WTC11 (cell line): ENCODE measurements at places on chromosomes 13 and 19. TPM values are rescaled to one million over a fixed set of nuclear protein-coding genes. Genes with fewer than 3 reads are reported as not detected.
A peak's percentile ranks its signal among the peaks of the same experiment; 100 is the strongest.

The BLVRB gene
- 35.1 to 38.5 TPM (median 37.1 TPM) in 3 replicates for total RNA-seq

The PET100 gene
- total RNA-seq = 111 to 126 TPM (median 122 TPM) in 3 replicates

The GZMM gene
- 0.21 to 0.68 TPM (median 0.60 TPM) in 3 replicates for total RNA-seq

The KIR3DL1 gene
- not detected in 3 replicates for total RNA-seq

The ZNF493 gene
- total RNA-seq = 15.0 to 22.2 TPM (median 15.5 TPM) in 3 replicates

The FEM1A gene
- 15.7 to 16.1 TPM (median 15.8 TPM) in 3 replicates for total RNA-seq

The HRC gene
- total RNA-seq = 1.9 to 5.0 TPM (median 4.6 TPM) in 3 replicates

The C13orf42 gene
- 6.3 to 8.2 TPM (median 7.0 TPM) in 3 replicates for total RNA-seq

The FFAR1 gene
- 0.07 TPM in 1 of 3 replicates, not detected in the others for total RNA-seq

The MYO1F gene
- 2.8 to 3.3 TPM (median 3.2 TPM) in 3 replicates for total RNA-seq

The MIDN gene
- total RNA-seq = 189 to 190 TPM (median 189 TPM) in 3 replicates

The CAPS gene
- total RNA-seq = 4.6 to 5.8 TPM (median 5.3 TPM) in 3 replicates

DNA sequence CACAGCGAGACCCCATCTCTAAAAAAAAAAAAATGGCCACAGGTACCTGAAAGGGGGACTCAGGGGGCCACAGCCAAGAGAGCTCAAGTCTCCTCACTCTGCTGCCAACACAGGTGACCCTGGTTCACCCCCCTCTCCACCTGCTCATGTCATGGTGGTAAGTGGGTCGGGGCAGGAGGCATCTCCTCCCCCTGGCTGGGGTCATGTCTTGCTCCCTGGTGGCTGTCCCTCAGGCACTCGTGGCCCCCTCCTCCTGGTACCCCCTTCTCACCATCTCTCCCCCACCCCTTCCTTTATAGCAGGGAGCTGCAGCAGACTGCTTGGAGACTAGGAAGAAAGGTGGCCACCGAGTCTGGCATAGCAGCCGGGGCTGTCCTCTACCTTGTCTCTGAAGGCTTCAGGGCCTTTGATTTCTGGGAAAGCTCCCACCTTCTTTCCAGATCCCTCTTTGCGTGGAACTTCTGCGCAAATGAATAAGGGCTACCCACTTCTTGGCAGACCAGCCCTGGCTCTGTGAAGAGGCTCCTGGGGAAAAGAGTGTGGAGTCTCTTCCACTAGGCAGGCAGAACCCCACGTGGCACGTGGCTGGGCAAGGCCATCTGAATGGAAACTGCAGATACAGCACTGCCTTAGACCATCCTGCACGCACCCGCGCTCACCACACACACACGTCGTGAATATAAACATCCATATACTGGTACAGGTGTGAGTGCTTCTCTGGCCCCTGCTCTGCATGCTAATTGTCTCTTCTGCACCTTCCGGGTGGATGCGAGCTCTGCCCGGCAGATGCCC is 20.1 kb upstream of the MIER2 start:
- H3K4me1 ChIP-seq = no peaks in the 10 kb centered on the region
- H3K4me3 ChIP-seq = no peak overlapping the region
- H3K36me3 ChIP-seq = no peaks in the 10 kb centered on the region
- H3K27me3 ChIP-seq = no peaks in the 10 kb centered on the region; the same call in 1 of the 2 replicates

DNA sequence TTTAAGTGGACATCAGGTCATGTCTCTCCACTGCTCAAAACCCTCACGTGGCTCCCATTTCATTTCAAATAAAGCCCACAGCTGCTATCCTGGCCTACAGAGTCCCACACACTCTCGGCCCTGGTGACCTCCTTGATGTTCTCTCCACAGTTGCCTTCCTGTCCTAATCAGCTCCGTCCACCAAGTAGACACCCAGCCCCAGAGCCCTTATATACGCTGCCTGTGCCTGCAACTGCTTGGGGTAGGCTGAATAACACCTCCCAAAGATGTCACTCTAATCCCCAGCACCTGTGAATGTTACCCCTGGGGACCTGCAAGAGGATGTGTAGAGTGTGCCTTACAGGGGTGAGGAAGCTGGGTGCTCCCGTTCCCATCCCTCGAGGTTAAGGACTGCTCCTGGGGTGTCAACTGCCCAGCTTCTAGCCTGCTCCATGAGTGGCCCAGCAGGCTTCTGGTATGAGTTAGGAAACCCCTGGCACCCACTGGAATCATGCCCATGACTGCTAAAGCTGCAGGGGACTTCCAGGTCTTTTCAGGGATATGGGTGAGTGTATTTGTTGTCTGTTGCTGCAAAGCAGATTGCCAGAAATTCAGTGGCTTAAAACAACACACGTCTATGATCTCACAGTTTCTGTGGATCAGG is 6.0 kb downstream of the FAM187B start:
- peaks cover 11% of the 10 kb centered on the region for H3K27me3 ChIP-seq
- H3K36me3 ChIP-seq = peaks cover 9% of the 10 kb centered on the region

GRCh38 chr13:70162141-70162540 is 53.9 kb upstream of the KLHL1 start:
- DNase-seq = no peak
- no peaks in the 10 kb centered on the region; the same call in 1 of the 2 replicates for H3K27me3 ChIP-seq
- H3K4me3 ChIP-seq = no peak overlapping the region
- H3K36me3 ChIP-seq = no peaks in the 10 kb centered on the region

GRCh38 chr19:27779954-27780353 is 1433.0 kb downstream of the UQCRFS1 start:
- no peak for DNase-seq
- peaks cover 10% of the 10 kb centered on the region for H3K27me3 ChIP-seq
- no peak overlapping the region for H3K27ac ChIP-seq
- no peaks in the 10 kb centered on the region for H3K4me1 ChIP-seq
- H3K36me3 ChIP-seq = peaks cover 76% of the 10 kb centered on the region
- no peak overlapping the region for H3K4me3 ChIP-seq

GRCh38 chr13:83667606-83668005 is 214.7 kb downstream of the SLITRK1 start:
- H3K4me3 ChIP-seq = no peak overlapping the region
- H3K4me1 ChIP-seq = peaks cover 6% of the 10 kb centered on the region
- H3K36me3 ChIP-seq = peaks cover 22% of the 10 kb centered on the region
- no peaks in the 10 kb centered on the region for H3K27me3 ChIP-seq
- no peak for DNase-seq

GRCh38 chr19:28514166-28514565 is 698.8 kb downstream of the UQCRFS1 start:
- no peak for DNase-seq
- no peak overlapping the region for H3K4me3 ChIP-seq
- no peak overlapping the region for H3K27ac ChIP-seq
- peaks cover 10% of the 10 kb centered on the region for H3K4me1 ChIP-seq
- H3K27me3 ChIP-seq = peaks cover 3% of the 10 kb centered on the region; the same call in 1 of the 2 replicates

- DNase-seq = no peak
- no peak overlapping the region for H3K27ac ChIP-seq
- no peaks in the 10 kb centered on the region for H3K27me3 ChIP-seq
Measured at GRCh38 chr13:110443622-110444225, 117.8 kb downstream of the RAB20 start.

- H3K27me3 ChIP-seq = no peaks in the 10 kb centered on the region; the same call in 1 of the 2 replicates
- H3K36me3 ChIP-seq = peaks cover 8% of the 10 kb centered on the region; the same call in 1 of the 2 replicates
- no peak for DNase-seq
- H3K4me3 ChIP-seq = no peak overlapping the region
- no peaks in the 10 kb centered on the region for H3K4me1 ChIP-seq
Measured at GRCh38 chr19:2629491-2630351, 72.8 kb downstream of the GNG7 start.

DNA sequence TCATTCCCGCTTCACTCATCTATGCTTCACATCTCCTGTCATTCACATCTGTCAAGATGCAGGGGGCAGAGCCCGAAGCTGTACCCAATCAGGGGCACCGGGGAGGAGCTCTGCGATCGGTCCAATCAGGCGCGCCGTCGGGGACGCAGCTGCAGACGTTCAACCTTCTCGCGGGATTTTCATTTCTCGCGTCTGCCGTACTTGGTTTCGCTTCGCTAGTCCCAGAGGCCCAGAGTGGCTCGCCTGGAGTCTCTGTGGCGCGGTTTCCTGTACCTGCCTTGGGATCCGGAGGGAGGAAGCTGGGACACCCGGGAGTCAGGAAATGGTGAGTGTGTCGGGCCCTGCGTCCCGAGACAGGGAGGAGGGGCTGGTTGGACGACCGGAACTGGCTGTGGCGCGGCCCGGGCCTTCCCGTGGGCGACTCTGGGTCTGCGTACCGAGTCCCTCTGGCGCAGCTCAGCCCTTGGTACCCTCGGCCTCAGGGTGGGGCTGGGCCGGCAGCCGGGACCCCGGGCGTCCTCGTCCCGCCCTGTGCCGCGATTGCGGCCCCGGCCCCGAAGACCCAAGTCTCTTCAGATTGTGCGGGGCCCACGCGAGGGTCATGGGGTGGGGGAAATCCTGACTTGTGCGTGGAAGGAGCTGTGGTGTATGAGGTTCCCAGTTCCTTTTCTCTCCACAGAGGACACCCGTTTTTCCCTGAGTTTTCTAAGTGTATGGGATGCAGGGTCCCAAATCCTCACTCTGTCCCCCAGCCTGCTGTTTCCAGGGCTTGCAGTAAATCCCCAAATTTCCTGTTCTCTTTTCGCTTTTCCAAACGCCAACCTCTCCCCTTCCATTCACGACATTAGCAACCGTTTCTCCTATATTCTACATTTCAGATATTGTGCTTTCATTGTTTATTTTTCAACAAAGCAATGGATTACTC is at the start of gene ZNF136:
Gene ZNF136 (plus strand): TSS at position 215 of the 925 bp plus-strand sequence. CDS start 108 bp downstream, at position 323.
- H3K27me3 ChIP-seq = peaks cover 5% of the 10 kb centered on the region
- peak within 1 kb of the TSS; percentile 97 for H3K27ac ChIP-seq
- peak within 1 kb of the TSS; percentile 94 for H3K4me3 ChIP-seq

GRCh38 chr13:27038323-27038722 is 133.3 kb downstream of the USP12 start:
- H3K36me3 ChIP-seq = no peaks in the 10 kb centered on the region
- peaks cover 6% of the 10 kb centered on the region for H3K27me3 ChIP-seq
- H3K4me3 ChIP-seq = no peak overlapping the region
- no peak overlapping the region for H3K27ac ChIP-seq
- H3K4me1 ChIP-seq = peaks cover 47% of the 10 kb centered on the region

- peak; percentile 39 for DNase-seq
- H3K4me1 ChIP-seq = no peaks in the 10 kb centered on the region
- H3K27ac ChIP-seq = no peak overlapping the region
- no peaks in the 10 kb centered on the region for H3K27me3 ChIP-seq
- peaks cover 37% of the 10 kb centered on the region for H3K36me3 ChIP-seq
Measured at GRCh38 chr19:48135411-48135810, 24.8 kb upstream of the PLA2G4C start.

DNA sequence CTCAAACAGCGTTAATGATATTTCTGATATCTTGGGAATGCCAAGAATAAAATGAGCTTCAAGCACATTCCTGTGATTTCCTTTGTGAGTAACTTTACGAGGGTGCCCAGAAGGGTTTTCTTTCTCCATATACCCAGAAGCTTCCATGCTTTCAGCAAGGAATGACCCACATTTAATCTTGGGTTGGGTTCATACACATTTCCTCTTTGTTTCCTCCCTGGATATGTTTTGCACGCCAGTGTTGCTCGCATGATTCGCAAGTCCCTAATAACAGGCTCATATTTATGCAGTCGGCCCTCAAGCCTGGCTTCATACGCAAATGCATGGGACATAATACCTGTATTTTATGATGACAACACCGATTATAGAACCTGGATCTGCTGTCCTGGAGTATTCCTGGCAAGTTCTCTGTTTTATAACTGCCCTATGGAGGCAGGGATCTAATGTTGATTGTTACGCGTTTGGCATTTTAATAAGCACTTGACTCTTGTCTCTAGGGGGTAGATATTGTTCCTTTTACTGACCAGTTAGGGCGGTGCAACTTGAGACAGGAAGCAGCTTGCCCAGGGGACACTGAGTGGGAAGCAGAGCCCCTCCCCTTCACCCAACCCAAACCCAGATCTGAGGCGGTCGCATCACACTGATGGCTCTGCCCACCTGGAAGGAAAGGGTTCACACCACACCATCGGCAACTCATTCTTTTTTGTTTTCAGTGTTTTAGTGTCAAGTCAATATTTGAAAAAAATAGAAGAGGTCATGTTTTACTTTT is 220.4 kb upstream of the SOX1 start:
- H3K4me1 ChIP-seq = peaks cover 53% of the 10 kb centered on the region
- peak overlapping the region; percentile 99 for H3K27ac ChIP-seq
- peak; percentile 42 for DNase-seq
- peak overlapping the region; percentile 48 for H3K4me3 ChIP-seq
- no peaks in the 10 kb centered on the region for H3K27me3 ChIP-seq
- H3K36me3 ChIP-seq = peaks cover 10% of the 10 kb centered on the region

- no peaks in the 10 kb centered on the region for H3K36me3 ChIP-seq
- no peak for DNase-seq
- no peak overlapping the region for H3K4me3 ChIP-seq
- H3K27me3 ChIP-seq = no peaks in the 10 kb centered on the region
- H3K4me1 ChIP-seq = no peaks in the 10 kb centered on the region
Measured at GRCh38 chr13:105665284-105665683, 870.2 kb downstream of the EFNB2 start.

GRCh38 chr19:50835785-50836542 is 2.6 kb upstream of the KLK15 start:
- DNase-seq = peak; percentile 81
- peak overlapping the region; percentile 83 for H3K4me3 ChIP-seq
- H3K36me3 ChIP-seq = no peaks in the 10 kb centered on the region
- H3K4me1 ChIP-seq = peaks cover 18% of the 10 kb centered on the region

DNA sequence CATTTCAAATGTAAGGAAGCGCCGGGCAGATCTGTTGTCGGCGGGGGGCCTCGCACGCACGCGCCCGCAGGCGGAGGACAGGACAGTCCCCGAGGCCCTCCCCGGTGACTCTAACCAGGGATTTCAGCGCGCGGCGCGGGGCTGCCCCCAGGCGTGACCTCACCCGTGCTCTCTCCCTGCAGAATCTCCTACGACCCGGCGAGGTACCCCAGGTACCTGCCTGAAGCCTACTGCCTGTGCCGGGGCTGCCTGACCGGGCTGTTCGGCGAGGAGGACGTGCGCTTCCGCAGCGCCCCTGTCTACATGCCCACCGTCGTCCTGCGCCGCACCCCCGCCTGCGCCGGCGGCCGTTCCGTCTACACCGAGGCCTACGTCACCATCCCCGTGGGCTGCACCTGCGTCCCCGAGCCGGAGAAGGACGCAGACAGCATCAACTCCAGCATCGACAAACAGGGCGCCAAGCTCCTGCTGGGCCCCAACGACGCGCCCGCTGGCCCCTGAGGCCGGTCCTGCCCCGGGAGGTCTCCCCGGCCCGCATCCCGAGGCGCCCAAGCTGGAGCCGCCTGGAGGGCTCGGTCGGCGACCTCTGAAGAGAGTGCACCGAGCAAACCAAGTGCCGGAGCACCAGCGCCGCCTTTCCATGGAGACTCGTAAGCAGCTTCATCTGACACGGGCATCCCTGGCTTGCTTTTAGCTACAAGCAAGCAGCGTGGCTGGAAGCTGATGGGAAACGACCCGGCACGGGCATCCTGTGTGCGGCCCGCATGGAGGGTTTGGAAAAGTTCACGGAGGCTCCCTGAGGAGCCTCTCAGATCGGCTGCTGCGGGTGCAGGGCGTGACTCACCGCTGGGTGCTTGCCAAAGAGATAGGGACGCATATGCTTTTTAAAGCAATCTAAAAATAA is 18.2 kb downstream of the IL17D start:
- no peaks in the 10 kb centered on the region for H3K36me3 ChIP-seq
- peaks cover 18% of the 10 kb centered on the region for H3K4me1 ChIP-seq
- H3K4me3 ChIP-seq = peak overlapping the region; percentile 68

GRCh38 chr13:93227878-93228642 is 1.5 kb downstream of the GPC6 start:
- H3K36me3 ChIP-seq = no peaks in the 10 kb centered on the region
- DNase-seq = peak; percentile 79
- peak overlapping the region; percentile 86 for H3K27ac ChIP-seq
- no peaks in the 10 kb centered on the region for H3K27me3 ChIP-seq
